ENCODE measurements at places on chromosomes 5 and 9.
A peak's percentile ranks its signal among the peaks of the same experiment; 100 is the strongest.

GRCh38 chr5:174729075-174729680 lies 4.8 kb downstream of the MSX2 start:
- no peak for DNase-seq

DNA sequence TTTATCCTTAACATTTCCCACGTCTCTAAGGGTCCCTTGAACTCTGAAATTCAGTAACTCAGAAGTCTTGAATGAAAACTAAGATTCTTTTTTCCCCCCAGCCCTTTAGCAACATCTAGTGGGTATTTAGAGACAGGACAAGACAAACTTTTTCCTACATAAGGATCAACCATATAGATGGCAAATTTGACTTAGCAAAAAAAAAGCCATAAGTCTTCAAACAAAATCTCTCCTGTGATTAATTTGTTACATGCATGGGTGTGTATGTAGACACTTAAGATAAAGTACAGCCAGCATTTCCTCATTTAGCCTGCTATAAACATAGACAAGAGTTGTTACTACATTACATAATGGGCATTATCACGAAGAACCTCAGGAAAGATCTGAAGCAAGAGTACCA lies 29.1 kb upstream of the ANKRD31 start:
- no peak for DNase-seq

DNA sequence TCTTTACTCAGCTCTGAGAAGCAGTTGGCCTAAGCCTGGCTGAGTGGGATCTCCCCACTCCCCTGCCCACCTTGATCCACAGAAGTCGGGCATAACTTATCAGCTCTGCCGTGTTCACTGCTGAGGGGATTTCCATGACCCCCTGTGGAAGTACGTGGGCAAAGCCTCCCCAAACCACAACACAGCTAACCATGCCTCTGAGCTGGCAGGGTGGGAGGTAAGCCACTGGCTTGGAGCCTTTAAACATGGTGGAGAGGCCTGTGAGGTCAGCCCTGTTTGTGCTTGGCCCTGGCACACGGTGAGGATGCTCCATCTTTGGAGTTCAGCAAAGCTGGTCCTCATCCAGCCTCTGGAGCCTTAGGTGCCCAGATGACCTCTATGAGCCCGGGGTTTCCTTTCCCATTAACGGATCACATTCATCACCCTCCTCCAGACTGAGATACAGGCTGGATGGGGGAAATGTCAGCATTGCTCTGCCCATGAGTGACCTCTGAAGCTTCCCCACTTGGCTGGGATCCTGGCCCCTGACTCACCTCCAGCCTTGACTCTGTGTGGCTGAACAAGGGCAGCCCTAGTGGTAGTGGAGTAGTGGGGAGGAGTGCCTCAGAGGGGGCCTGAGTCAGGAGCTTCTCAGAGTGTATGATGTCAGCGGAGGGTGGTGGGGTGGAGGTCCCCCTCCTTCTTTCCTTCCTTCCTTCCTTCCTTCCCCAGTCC lies 6.2 kb downstream of the PDLIM4 start:
- DNase-seq, result no peak

- DNase-seq, result no peak
Observed at GRCh38 chr5:14245132-14245925, 102.2 kb downstream of the TRIO start.

- no peak for DNase-seq
Observed at GRCh38 chr5:160259341-160259740, 30.0 kb downstream of the FABP6 start.

- DNase-seq, result no peak
Observed at GRCh38 chr9:70035691-70036090, 8.0 kb upstream of the MAMDC2 start.

DNA sequence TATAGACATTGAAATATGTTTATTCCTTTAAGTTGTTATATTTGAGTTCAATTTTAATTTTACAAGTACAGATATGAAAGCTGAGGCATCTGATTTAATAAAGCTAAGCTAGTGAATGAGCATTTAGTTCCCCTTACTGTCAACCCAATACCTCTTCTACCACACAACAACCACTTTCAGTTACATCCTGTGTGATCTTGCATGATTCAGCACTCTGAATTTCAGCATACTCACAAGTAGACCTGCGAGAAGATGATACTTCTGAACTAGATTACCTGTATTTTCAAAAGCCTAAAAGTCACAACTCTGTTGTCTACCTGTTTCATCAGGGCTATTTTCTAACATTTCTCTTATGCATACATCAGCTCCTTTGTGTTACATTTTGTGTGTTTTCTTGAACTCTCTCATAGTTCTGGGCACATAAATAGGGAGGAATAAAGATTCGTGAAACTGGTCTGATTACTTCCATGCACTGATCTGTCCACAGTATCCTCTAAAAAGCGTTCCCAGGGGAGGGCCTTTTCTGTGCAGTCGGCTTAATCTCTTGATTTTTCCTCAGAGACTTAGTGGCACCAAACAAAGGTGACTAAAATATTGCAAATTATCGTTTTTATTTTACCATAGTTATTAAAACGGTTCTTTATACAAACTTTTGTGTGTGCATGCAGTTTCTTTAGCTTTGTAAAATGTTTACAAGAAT lies 2025.5 kb upstream of the NUDT12 start:
- no peak for DNase-seq

DNA sequence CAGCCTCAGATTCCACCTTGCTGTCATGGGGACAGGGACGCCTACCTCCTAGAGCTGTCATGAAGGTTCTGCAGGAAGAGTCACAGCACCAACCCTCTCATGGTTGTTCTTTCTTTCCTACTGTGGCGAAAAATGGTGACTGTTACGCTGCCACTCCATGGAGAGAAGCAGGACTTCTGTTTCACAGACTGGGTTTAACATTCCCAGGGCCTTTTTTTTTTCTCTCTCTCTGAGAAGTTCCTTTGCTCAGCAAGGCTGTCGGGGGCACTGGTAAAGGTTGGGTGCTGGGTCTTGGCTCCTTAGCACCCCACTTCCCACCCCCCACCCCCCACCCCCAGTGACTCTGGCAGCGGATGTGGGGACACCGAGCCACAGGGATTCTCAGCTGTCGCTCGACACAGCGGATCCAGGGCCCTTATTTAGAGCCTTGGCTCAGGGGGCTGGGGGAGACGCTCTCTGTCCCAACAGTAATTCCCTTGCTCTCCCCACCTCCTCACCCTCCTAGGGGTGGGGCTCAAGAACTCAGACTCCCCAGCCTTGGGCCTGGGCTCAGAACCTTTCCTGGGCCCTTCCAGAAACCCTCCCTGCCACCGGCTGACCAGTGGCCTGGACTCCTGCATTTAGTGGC lies 34.4 kb downstream of the DUSP1 start:
- DNase-seq, result no peak

DNA sequence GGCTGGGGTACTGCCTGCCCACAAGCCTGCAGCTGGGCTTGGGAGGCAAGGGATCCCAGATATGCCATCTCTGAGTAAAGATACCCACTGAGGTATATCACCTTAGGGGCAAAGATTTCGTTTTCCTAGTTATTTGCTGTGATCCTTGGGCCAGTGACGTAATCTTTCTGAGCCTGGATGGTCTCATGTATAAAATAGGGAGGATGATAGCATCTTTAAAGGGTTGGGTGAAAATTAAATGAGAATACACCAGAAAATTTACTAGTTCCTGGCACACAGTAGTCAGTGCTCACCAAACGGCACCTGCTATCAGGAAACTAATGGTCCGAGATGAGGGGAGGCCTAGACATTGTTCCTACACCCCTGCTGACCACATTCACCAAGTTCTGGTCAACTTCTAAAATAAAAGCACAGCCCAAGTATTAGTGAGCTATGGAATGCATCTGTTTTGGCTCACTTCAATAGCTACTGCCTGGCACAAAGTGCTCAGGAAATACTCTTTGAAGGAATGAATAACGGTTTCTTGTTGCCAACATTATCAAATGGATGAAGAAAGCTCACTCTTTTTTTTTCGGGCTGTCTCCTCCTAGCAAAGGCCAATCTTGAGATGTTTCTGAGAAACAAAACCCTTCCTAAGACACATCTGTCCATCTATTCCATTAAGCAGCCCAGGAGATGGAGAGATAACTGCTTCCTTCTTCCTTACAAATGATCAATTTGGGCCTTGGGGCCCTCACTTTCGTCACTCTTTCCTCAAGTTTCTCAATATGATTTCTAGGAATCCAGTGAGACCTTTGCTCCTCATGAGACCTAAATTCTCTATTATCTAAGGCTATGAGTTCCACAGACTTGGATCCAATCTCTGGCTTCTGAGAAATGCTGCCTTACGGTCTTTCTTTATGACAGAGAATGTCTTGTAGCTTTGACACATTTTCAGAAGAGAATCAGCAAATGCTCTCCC lies 98.2 kb downstream of the DPYSL3 start:
- DNase-seq, result no peak

GRCh38 chr5:10503997-10504793 lies 59.7 kb upstream of the ANKRD33B start:
- DNase-seq, result no peak

DNA sequence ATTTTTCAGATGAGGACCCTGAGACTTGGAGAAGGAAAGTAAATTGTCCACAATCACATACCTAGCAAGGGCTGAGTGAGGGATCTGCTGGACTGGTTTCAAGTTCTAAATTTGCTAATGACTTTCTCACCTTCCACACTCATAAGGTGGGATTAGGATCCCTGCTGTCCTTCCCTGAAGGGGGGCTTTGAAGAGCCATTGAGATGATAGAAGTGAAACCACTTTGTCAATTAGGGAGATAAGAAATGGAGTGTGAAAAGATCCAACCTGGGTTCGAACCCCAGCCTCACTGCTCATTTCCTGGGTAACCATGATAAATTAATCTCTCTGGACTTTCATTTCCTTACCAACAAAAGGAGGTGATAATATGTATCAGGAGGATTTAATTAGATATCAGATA lies 32.7 kb upstream of the FOXE1 start:
- no peak for DNase-seq

- DNase-seq, result no peak
Observed at GRCh38 chr5:135114759-135115158, 80.7 kb upstream of the PITX1 start.

GRCh38 chr5:174920906-174921550 lies 196.6 kb downstream of the MSX2 start:
- no peak for DNase-seq

DNA sequence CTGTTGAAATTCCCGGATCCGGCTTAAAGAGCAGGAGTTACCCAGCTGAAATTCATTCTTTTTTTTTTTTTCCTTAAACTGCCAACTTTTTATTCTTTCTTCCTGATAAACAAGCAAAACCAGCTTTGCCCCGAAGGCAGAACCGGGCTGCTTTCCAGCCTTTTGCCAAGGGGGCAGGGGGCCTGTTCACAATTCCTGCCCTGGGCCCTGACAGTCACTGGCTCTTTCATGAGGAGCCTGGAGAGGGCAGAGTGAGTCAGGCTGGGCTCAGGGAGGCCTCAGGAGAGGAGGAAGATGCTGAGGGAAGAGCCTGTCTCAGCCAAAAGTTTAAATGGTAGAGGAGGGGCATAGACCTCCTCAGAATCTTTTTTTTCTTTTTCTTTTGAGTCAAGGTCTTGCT lies 4.8 kb downstream of the GLIPR2 start:
- no peak for DNase-seq

DNA sequence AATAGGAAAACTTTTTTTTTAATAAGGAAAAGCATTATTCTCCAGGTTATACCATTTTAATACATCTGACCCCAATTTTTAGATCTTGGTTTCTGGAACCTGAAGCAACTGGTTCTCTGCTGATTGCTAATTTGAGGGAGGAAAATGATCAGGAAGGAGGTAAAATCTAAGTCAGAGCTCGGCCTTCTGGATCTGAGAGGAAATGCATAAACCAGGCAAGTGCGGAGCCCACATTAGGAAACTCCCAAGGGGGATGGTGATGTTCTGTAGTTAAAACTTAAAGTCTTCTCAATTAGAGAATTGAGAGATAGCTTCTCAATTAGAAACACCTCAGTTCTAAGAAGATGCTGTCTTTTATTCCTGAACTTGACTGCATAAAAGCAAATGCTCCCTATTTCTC lies 113.5 kb downstream of the TSSK1B start:
- no peak for DNase-seq

GRCh38 chr5:178420354-178420781 lies 169.8 kb downstream of the COL23A1 start:
- DNase-seq, result no peak

DNA sequence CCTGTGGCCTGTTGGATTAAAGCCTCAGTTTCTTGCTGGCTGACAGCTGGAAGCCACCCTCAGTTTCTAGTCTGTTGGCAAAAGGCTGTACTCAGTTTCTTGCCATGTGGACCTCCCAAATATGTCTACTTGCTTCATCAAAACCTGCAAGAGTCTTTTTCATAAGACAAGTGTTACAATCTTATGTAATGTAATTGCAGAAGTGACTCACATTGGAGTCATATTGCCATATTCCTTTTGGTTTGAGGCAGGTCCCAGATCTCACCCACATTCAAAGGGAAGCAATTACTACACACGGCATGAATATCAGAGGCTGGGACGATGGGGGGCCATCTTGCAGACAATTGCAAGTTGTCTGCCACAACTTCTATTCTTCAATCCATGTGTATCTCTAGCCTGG lies 286.7 kb upstream of the IL12B start:
- DNase-seq, result no peak

DNA sequence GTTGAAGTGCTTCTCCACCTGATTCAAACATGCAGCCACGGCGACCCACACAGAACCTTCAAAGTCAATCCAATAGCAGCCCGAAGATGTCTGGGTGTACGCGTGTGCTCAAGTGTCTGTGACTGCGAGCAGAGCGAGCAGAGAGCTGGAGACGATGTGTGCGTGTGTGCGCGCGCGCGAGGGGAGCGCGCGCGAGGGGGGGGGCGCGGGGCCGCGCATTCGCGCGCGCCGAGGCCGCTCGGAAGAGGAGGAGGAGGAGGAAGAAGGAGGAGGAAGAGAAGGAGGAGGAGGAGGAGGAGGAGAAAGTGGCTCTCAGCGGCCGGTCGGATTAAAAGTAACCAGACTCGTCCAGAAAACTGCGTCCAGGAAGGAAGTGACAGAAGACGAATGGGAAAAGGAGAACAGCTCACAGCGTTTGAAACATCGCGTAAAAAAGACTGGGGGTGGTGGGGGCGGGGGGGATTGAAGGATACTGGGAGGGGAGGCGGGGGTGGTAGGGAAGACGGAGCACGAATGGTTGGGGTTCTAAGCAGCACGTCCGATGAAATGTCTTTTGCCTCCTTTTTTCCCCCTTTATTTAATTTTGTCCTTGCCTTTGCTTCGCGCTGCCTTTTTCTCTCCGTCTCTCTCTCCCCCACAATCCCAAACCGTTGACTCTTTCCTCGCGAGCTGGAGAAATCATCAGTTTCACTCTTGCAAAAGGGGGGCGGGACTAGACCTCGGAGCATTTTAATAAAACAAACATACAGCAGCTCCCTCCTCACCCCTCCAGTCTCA lies at the start of gene MEF2C:
MEF2C (minus strand) TSS at position 126 of the 777 bp plus-strand sequence. CDS start 59,396 bp downstream, outside the sequence.
- DNase-seq, result peak; percentile 92

- no peak for DNase-seq
Observed at GRCh38 chr5:160020266-160020770, 11.4 kb downstream of the TTC1 start.

GRCh38 chr9:32161209-32161608 lies 223.2 kb upstream of the ACO1 start:
- DNase-seq, result no peak

GRCh38 chr9:112819635-112820496 lies 69.3 kb downstream of the SNX30 start:
- peak; percentile 53 for DNase-seq

GRCh38 chr5:150358261-150359095 lies 981 bp downstream of the TCOF1 start:
- DNase-seq, result no peak
